NCI-H1417 treated with DMSO at 0.1 percent for 48 hours (cell line): ENCODE measurements at places on chromosomes 3 and 15.

DNA sequence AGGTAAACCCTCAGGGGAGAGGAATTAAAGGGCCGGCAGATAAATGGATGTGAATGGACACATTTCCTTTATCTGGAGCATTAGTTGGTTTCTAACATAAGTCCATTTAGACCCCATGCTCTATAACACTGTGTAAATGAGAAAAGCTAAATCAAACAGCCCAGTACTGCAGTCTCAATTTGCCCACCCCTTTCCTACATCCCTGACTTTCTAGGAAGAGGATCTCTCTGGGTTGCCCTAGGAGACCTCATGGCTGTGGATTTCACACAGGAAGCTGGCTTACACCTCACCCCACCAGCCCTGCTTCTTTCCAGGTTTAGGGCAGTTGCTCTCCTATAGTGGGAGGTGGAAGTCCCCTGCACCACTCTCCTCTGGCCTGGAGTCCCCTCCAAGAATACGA is 126.2 kb downstream of the CLSTN2 start:
- DNase-seq = no peak

DNA sequence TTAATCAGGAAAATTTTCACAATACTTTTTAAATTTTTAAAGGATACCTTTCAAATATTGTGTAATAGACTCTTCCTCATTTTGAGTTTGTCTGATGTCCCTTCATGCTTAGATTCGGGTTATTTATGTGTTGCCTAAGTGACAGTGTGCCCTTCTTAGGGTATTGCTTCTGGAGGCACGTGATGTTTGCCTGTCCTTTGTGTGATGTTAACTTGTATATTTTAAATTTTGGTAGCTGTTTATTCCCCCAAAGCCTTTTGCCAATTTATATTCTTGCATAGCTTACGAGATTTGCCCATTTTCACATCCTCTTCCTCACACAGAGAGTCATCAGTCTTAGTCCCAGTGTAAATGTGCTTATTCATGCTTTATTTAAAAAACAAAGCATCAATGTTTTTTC is 433.1 kb downstream of the EPHB1 start:
- no peak for DNase-seq

GRCh38 chr3:112136046-112136445 is 3.0 kb upstream of the GCSAM start:
- DNase-seq = no peak

DNA sequence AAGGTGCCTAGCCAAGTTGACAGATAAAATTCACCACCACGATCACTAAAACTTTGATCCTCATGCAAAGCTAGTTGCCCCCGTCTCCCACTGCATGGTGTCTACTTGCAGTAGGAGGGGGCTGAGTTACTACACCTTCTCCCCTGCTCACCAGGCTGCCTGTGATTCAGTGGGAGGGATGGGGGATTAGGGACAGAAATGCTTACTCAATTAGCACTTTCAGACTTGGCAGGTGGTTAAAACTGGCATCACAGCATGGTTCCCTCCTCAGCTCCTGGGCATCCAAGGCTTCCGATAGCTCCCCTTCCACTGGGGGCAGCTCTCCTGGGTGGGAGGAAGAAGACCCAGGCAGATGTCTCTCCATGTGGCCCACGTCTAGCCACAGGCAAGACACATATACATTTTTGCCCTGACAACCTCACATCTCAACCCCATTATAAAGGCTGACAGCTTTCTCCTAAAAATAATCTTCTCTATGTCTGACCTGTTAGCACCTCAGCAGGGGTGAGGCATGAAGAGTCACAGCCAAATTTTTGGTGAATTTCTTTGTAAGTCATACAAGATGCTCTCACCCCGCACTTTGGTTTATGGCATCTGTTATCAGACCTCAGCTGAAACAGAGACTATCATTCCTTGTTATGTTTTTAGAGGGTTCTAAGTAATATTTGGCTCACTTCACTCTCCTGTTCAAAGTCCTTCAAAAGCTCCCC is 369.0 kb downstream of the SV2B start:
- DNase-seq = no peak

DNA sequence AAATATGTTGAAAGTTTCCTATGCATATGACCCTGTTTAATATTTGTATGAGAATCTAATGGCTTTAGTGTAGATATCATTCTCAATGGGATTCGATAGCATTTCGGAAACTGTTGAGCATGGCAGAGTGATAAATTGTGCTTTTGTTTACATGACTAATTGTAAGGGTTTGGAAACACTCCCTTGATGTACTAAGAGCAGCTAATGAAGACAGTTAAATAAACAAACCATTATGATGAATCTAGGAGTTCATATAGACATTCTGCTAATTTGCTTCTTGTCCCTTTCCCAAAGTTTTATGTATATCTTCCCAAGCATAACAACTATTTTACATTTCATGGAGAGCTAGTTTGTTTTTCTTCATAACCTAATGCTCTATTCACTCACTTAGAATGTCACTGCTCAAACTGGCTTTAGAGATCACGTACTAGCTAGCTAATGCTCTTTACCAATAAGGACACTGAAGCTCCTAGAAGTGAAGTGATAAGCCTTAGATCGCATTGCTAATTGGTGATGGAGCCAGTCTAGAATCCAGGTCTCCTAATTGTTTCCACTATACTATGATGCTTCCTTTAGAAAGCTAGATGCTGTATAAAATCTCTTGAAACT is 140.8 kb downstream of the TP63 start:
- DNase-seq = no peak

GRCh38 chr3:123782488-123782887 is 101.6 kb downstream of the MYLK start:
- DNase-seq = no peak

DNA sequence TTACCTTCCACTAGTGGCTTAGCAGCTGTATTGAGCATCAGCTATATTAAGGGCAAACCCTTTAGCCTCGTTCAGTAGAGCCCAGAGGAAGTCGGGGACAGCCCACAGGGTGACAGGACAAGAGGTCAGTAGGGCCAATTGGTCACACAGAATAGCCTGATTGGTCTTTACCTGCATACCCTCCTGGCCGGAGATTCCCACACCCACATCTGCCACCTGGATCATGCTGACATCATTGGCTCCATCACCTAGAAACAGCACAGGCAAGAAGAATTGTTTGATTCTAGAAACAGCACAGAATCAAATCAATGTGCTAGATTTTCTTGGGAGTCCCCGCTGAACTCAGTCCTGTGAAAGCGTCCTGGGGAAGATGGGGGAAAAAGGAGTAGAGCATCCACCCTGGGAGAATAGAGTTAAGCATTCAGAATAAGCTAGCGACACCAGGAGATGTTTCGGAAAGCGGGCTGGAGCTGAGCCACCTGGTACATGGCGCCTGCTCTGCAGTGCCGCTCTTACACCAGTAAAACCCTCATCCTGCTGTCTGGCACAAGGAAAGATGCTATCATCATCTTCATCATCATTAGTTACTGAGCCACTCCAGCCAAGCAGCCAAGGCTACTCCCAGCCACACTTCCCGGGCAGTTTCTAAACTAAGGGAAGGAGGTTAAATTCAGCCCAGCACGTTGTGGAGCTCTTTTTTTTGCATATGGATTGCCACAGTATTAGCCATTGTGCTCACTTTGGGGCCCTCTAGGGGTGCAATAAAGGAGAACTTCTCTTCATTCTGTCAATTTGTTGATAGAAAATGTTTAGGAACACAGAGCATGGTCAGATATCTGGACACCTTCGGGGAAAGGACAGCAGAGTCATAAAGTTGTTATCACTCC is 171.3 kb downstream of the ATP10A start:
- DNase-seq = no peak

GRCh38 chr3:118435851-118436350 is 598.7 kb downstream of the IGSF11 start:
- no peak for DNase-seq
